ENCODE measurements at places on chromosomes 2 and 18.

- DNase-seq, result no peak
These were observed 6.1 kb upstream of the SERPINB8 start for GRCh38 chr18:63963615-63964256.

GRCh38 chr18:2916184-2916583 lies 69.4 kb downstream of the EMILIN2 start:
- no peak for DNase-seq

DNA sequence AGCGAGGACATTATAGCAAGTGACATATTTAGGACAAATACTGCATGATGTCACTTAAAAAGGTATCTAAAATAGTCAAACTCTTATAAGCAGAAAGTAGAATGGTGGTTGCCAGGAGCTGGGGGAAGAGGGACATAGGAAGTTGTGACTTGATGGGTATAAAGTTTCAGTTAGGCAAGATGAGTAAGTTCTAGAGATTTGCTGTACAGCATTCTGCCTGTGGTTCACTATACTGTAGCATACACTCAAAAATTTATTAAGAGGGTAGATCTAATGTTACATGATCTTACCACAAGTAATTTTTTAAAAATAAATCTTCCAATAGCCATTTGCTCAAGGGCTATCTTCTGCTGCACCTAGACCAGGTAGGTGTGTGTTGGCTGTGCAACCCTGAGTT lies 78.1 kb upstream of the NPAS2 start:
- DNase-seq, result no peak

GRCh38 chr2:187302586-187302985 lies 145.5 kb downstream of the CALCRL start:
- no peak for DNase-seq

DNA sequence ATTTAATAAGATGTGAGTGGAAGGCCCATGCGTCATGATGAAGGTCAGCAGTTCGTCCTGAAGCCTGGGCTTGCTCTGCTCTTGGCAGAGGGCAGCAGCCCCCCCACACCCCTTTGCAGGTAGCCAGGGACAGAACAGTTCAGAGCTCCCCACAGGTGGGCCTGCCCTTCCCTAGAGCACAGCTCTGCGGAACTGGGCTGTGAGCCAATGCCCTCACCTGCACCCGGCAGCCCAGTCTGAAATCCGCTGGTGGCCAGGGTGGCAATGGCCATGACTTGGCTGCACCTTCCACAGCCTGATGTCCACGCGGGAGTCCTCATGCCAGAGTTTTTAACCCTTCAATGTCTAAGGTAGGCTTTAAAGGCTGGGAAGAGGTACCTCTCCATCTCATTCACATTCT lies 136.7 kb downstream of the ACKR3 start:
- DNase-seq, result no peak
